ENCODE measurements at places on chromosomes 12 and 14. TPM values are rescaled to one million over a fixed set of nuclear protein-coding genes. Genes with fewer than 3 reads are reported as not detected.

PTGER2 gene
- total RNA-seq: 1.5 TPM

SERPINA4 gene
- total RNA-seq: not detected

CELA1 gene
- total RNA-seq: not detected

CS gene
- total RNA-seq: 147 TPM

SCYL2 gene
- 21.3 TPM for total RNA-seq

CDKN3 gene
- 84.0 TPM for total RNA-seq

CYP46A1 gene
- total RNA-seq: 0.14 TPM

CCDC184 gene
- 2.5 TPM for total RNA-seq

TTC8 gene
- total RNA-seq: 44.1 TPM

POLE2 gene
- total RNA-seq: 15.9 TPM

MYO1H gene
- not detected for total RNA-seq

KRT5 gene
- total RNA-seq: 0.25 TPM

BICD1 gene
- total RNA-seq: 17.4 TPM

DIO3 gene
- not detected for total RNA-seq

IFNG-AS1 gene
- total RNA-seq: not detected

RDH12 gene
- total RNA-seq: 0.13 TPM

PIANP gene
- total RNA-seq: 0.87 TPM

POP5 gene
- total RNA-seq: 54.6 TPM

SERPINA10 gene
- total RNA-seq: not detected

SAMD4A gene
- total RNA-seq: 6.4 TPM

GUCY2C gene
- 0.01 TPM for total RNA-seq

APOF gene
- total RNA-seq: not detected

WNT5B gene
- total RNA-seq: 2.1 TPM

TMEM52B gene
- total RNA-seq: 0.23 TPM

PTPRB gene
- total RNA-seq: 1.1 TPM

KIF21A gene
- total RNA-seq: 21.8 TPM
